ENCODE measurements at places on chromosomes 1 and 21. TPM values are rescaled to one million over a fixed set of nuclear protein-coding genes. Genes with fewer than 3 reads are reported as not detected.

Gene SPRR2A
- not detected for total RNA-seq

Gene C1QC
- not detected for total RNA-seq

Gene BTBD19
- total RNA-seq, result 3.7 TPM

Gene GBP6
- not detected for total RNA-seq

Gene TNFRSF14
- 11.4 TPM for total RNA-seq

Gene HOOK1
- total RNA-seq, result not detected

All from subcutaneous preadipocyte (primary cell).